ENCODE measurements at places on chromosomes 13 and 19.

DNA sequence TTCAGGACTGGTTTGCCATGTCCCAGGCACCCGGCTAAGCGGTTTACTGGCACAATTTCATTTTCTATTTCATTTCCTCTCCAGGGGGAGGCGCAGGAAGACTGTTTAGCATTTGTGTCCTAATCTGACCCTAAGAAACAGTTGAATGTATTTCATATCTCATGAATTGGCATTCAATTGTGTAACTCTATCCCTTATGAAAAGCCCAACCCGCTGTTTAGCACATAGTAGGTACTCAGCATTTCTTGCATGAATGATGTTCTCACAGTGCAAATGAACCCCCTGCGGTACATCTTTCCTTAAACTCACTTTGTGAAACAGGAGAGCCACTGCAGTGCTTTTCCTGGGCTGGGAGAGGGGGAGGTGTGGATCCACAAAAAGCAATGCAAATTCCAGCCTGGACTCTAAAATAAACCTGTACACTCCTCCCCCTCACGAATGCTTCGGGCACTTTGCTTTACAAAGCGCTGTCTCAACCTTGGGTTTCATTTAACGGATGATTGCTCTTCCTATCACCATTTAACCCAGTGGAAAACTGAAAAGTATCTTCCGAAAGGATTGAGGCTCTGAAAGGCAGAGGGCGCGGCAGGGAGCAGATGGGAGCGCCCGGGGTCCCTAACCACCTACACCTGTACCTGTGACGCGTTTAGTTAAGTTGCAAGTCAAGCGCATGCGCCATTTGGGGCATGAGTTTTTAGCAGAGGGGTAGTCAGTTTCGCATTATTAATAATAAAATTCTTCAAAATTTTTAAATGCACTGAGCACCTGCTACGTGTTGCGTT, 1.2 kb upstream of the EEF2 start:
- DNase-seq = peak; percentile 78

- DNase-seq = no peak
These were observed 10.1 kb downstream of the ZNF234 start for GRCh38 chr19:44151491-44151890.

GRCh38 chr13:100537951-100538462, 50.6 kb downstream of the GGACT start:
- DNase-seq = no peak

DNA sequence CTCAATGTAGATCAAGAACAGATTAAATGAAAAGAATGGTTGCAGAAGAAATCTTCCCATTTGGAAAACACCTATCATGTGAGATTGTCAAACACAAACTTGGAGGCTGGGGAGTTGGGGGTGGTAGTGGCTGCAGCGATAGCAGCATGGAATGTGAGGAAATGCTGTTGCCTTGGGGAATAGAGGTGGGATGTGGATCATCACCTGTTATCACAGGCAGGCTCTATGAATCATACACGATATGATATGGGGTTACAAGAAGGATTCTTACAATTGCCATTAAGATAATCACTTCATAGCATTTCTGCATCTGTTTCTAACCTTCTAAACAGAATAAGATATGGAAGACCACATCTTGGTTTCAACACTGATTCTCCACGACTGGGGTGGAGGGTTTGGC, 88.7 kb downstream of the RNASEH2B start:
- no peak for DNase-seq

DNA sequence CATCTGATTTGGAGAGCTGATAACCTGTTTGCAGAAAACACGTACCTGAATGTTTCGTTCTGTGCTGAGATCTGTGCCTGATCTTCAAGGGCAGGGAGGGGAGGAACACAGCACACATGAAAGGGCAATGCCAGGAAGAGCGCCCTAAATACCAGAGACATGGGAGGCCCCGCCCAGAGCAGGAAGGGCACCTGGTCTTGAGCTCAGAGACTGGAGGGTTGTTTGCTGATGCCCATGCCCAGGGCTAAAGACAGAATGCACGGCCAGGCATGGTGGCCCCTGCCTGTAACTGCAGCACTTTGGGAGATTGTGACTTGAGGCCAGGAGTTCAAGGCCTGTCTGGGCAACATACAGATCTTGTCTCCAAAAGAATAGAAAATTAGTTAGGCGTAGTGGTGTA, 183.2 kb downstream of the TUBA3C start:
- DNase-seq = no peak

DNA sequence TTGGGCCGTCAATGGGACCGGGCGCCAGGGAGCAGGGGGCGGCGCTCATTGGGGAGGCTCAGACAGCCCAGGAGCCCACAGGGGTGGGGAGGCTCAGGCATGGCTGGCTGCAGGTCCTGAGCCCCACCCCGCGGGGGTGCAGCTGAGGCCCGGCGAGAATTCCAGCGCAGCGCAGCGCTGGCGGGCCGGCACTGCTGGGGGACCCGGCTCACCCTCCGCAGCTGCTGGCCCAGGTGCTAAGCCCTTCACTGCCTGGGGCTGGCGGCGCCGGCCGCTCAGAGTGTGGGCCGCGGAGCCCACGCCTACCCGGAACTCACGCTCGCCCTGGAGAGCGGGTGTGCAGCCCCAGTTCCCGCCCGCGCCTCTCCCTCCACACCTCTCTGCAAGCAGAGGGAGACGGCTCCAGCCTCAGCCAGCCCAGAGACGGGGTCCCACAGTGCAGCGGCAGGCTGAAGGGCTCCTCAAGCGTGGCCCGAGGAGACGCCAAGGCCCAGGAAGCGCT, 1227.4 kb downstream of the PCDH17 start:
- no peak for DNase-seq

- no peak for DNase-seq
These were observed 11.1 kb downstream of the SAE1 start for GRCh38 chr19:47141695-47142094.

DNA sequence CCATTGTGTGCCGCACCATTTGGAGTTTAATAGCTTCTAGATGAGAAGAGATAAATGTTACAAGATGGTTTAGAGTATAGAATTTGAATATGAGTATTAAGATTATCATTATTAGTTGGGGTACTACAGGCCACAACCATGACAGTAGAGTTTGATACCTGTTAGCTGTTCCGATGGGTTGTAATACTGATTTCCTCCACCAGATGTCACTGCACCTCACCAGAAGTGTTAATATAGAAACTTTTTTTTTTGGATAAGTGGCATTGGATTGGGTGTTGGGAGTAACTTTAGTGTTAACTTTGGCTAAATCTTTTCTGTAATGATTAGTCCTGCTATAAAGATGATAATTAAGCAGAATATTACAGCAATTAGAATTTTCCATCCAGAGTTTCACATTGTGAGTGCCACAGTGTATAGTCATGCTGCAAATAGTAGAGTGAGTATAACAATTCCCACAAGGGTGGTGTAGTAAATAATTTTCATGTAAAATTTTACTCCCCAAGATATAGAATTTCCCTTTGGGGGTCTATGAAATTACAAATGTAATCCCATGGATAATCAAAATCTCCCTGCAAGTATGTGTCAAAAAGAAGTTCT, 56.3 kb downstream of the PSG3 start:
- DNase-seq = peak; percentile 18

- no peak for DNase-seq
These were observed 19.8 kb upstream of the POU2F2 start for GRCh38 chr19:42151782-42152684.

Data from Daoy (cell line).